Lung (tissue), 17 donors: ENCODE measurements at places on chromosomes 6 and 20. TPM values are rescaled to one million over a fixed set of nuclear protein-coding genes. Genes with fewer than 3 reads are reported as not detected.

- H3K4me1 ChIP-seq: peaks cover 7% of the 10 kb centered on the region
- DNase-seq: no peak
- no peaks in the 10 kb centered on the region for H3K27me3 ChIP-seq
- no peak overlapping the region for H3K4me3 ChIP-seq
These were observed 502 bp upstream of the HACE1 start for GRCh38 chr6:104860221-104860620.

GRCh38 chr20:3045042-3045815, 623 bp upstream of the MRPS26 start:
- peak overlapping the region; percentile 64 for H3K4me3 ChIP-seq
- DNase-seq: no peak
- H3K27me3 ChIP-seq: no peaks in the 10 kb centered on the region
- H3K4me1 ChIP-seq: peaks cover 30% of the 10 kb centered on the region
- H3K27ac ChIP-seq: peak overlapping the region; percentile 98

Gene PRPH2
- 1.7 TPM for total RNA-seq

Gene CCN5
- 44.8 TPM for total RNA-seq

Gene SH3BGRL2
- total RNA-seq: 38.5 TPM
